Lung microvascular endothelial cell (primary cell): ENCODE measurements at places on chromosomes 6 and 20. TPM values are rescaled to one million over a fixed set of nuclear protein-coding genes. Genes with fewer than 3 reads are reported as not detected.

Gene SNX14
- 105 and 131 TPM in 2 replicates for total RNA-seq

DNA sequence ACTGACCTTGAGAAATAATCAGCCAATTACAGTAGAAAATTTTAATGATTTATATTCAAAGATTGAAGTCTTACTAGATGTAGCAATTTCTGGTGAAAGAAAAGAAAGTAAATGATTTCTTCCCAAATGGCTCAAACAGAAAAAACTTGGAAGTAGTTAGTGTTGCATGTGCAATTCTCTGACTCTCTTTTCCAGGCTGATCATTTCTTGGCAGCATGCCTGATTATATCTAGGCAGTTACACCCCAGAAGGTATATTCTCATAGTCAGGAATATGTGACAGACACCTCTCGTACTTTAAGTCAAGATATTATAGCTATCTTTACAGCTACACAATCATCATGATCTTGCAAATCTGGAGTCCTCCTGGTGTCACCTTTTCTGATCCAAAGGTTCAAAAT, 122.9 kb downstream of the PDE7B start:
- no peak for DNase-seq

DNA sequence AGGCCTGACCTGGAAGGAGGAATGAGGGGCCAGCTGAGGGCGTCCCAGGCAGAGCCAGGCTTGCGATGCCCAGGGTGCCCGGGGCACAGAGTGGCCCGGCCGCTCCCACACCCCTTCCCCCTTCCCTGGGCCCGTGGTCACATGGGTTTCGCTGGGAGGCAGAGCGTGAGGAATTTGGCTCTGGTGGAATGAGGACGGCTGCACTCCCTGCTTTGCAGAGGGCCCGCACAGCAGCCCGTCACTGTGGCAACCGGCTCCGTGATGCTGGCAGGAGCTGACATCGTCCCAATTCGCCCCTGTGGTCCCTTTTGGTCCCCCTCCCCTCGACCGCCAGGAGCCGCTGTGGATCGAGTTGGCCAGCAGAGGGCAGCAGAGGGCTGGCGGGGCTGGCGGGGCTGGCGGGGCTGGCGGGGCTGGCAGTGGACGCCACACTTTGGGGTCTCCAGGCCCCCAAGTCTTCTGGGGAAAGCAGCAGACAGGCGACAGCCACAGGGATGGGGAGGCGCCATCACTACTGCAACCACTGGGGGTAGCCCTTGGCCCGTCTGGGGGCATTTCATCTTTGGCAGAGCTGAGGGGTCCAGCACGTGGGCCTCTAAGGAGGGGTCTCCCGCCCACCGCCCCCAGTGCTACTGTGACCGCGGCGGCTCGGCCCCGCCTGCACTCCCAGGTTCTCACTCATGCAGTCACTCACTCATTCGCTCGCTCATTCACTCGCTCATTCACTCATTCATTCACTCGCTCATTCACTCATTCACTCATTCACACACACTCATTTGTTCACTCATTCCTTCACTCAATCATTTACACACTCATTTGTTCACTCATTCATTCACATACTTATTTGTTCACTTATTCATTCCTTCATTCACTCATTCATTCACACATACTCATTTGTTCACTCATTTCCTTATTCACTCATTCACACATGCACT, 49.7 kb upstream of the BHLHE23 start:
- DNase-seq, result peak; percentile 25

DNA sequence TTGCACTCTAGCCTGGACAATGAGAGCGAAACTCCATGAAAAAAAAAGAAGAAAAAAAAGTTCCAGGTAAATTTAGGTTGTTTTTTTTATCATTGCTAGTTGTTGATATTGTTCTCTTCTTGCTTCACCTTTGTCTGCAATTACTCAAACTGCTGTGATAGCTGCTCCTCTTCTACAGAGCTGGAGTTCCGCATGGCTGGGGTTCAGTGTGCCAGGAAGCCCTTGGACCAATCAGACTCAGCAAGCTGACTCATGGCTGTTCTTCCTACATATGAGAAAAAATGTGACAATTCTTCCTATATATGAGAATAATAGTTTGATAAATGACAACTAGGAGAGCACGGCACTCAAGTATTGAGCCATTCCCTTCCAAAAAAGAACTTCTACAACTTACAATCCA, 28.4 kb downstream of the DPPA5 start:
- no peak for DNase-seq

DNA sequence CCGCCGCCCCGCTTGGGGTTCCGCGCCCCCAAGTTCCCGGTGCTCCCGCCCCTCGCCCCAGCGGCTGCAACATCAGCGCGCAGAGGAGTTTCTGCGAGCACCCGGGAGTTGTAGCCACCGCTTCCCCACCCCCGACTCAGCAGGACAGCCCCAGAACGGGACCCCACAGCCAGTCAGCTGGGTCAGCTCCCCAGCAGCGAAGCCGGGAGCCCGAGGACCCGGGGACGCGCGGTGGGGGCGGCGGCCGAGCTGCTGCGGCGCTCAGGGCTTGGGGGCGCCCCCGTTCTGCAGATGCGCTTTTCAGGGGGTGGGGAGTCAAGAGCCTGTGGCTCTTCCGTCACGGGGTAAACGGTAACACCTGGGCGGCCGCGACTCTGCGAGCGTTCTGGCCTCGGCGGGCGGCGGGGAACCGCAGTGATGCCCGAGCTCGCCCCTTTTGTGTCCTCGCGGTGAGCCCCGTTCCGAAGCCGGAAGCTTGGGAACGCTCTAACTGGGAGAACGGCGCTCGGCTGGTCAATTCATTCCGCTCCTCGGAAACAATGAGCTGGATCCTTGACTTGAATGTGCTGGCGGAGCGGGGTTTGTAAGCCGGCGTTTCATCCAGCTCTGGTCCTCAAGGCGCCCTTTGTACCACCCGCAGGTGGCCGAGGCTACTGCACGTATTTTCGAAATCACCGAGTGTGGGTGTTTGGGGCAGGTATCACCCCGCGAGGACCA, 774 bp downstream of the PLEKHG1 start:
- DNase-seq, result peak; percentile 91

GRCh38 chr20:54654450-54654849, 179.1 kb downstream of the DOK5 start:
- DNase-seq, result no peak

DNA sequence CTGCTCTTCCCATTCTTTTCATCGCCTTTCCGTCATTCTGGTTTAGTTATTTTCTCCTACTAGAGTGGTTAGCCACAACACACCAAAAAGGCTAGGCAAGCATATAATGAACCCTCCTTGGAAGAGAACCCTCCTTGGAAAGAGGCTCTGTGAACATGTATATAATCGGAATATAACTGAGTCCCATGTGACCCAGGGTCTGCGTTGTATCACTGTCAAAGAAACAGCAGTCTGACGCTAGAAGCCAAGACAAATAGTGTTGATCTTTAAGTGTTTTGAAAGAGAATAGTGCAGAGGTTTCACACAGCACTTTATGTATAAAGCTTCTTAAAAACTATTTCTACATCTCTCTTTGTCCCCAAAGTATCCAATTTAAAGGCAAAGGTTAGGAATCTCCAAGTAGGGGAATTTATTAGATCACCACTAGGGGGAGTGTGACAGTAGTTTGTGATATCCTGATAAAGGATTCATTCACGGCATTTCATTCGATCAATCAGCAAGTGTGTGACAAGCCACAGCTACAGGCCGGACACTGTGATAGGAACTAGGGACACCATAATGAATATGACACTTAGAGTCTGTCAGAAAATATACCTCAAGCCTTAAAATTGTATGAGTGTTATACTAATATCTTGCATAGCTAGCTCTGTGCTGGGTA, 395.3 kb downstream of the CD109 start:
- peak; percentile 57 for DNase-seq

- DNase-seq, result no peak
These were observed 725.3 kb downstream of the COL12A1 start for GRCh38 chr6:74480561-74480960.

Gene BPIFB4
- total RNA-seq, result not detected in 2 replicates

DNA sequence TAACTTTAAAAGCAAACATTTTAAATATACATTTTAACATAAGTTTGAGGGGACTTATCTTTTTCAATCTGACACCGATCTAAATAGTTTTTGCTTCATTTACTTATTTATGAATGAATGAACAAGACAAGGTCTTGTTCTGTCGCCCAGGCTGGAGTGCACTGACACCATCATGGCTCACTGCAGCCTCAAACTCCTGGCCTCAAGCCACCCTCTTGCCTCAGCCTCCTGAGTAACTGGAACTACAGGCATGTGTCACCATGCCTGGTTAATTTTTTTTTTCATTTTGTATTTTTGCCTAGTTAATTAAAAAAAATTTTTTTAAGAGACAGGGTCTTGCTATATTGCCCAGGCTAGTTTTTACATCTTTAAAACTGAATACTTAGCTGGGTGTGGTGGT, 25.4 kb downstream of the FBXO9 start:
- DNase-seq, result no peak

Gene FOXC1
- 3.1 and 5.8 TPM in 2 replicates for total RNA-seq

DNA sequence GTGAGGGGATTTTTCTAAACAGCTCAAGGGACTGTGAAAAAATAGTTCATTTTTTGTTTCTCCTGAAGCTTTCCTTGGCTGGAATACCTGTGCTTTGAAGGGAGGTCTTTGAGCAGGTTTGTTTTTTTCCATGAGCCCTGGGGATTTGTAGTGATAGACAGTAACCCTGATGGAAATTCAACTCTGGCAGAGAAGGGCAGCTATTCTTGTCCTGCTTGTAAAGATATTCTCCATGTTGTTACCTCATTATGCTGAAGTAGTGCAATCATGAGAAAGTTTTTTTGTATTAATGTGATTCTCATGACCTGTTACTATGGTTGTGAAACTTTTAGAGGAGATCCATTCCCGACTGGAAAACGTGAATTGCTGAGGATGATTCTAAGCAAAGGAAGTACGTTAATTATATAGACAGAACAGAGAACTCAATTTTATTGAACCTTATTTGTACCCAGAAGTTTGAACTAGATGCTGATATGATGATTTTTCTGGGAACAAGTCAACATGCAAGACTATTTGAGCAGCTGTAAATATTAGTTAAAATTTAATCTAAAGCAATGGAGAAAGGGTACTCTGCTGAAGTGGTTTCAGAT, 12.5 kb downstream of the UTRN start:
- DNase-seq, result peak; percentile 70

GRCh38 chr6:169966312-169967181, 215.1 kb downstream of the ERMARD start:
- no peak for DNase-seq

Gene SIRPG
- total RNA-seq, result not detected in 2 replicates

Gene PLA2G7
- total RNA-seq, result not detected in 2 replicates

Gene TPBG
- 2.2 and 3.4 TPM in 2 replicates for total RNA-seq

DNA sequence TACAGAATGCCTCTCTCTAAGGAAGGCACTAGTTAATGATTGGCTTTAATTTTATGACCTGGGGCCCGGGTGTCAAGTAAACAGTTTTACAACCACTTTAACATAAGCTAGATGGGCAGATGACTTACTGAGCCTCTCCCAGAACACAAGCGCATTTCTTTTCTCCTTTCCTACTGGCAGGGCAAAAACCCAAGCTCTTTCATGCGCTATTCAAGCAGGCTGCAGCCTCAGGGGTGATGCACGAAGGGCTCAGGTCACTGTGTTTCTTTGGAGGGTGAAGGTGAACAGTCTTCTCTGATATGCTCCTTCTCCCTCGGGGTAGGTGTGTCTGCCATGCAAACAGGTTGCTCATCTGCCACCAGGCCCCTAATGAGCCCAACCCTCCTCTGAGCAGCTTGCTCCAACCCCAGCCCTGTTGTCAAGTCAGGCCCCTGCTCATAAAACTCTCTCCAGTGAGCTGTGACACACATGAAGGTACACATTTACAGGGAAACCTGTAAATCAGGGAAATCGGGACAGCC, 73.5 kb upstream of the CDH4 start:
- no peak for DNase-seq

GRCh38 chr20:63951398-63952209, 4.6 kb downstream of the UCKL1 start:
- DNase-seq, result peak; percentile 24

DNA sequence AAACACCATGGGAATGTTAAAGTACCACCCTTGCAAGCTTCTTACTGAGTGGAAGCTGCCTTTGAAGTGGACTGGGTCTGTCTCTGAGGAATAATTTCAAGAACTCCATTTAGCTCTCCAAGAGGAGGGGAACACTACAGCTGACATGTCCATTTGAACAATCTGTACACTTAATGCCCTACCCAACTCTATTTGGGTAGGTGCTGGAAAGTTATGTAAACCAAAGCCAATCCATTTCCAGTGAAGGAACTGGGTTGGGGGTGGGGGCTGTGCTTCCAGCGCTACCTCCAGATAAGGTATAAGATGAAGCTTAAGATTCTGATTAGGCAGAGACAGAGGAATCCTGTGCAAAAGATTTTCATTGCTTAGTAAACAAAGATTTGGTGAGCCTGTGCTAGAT, 122.0 kb downstream of the TCP11 start:
- DNase-seq, result no peak

Gene RIPOR2
- total RNA-seq, result under 0.01 TPM in 2 replicates

DNA sequence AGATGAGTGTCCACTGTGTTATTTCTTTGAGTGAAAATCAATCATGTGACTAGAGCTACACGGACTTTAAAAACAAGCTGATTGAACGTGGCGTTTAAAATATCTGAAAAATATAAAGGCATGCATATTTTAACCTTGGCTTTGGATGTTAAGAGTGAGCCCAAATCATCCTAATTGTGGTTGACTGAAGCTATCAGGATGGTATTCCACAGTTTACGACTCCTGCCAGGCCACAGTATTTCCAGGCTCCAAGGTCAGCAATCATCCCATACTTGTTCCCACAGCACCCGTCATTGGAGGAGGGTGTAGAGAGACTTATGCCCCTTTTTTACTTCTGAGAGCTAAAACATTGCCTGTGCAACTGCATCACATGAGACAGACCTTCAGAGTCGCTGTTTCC, 43.2 kb upstream of the TMX4 start:
- DNase-seq, result no peak

- DNase-seq, result no peak
These were observed 3.8 kb downstream of the GUCA1A start for GRCh38 chr6:42176981-42177380.

GRCh38 chr6:31575335-31575901, at the start of gene TNF:
TSS of gene TNF (plus strand) at chr6:31575565. CDS start at chr6:31575742, 177 bp downstream.
- no peak for DNase-seq

Gene PRICKLE4
- 5.2 and 6.7 TPM in 2 replicates for total RNA-seq

GRCh38 chr20:60224914-60225313, 266.7 kb downstream of the CDH26 start:
- no peak for DNase-seq

GRCh38 chr20:43838703-43839060, 76.0 kb upstream of the TOX2 start:
- no peak for DNase-seq

Gene HLA-DOA
- total RNA-seq, result not detected in 2 replicates

Gene NINL
- 10.5 and 21.0 TPM in 2 replicates for total RNA-seq

Gene OR2B2
- not detected in 2 replicates for total RNA-seq

DNA sequence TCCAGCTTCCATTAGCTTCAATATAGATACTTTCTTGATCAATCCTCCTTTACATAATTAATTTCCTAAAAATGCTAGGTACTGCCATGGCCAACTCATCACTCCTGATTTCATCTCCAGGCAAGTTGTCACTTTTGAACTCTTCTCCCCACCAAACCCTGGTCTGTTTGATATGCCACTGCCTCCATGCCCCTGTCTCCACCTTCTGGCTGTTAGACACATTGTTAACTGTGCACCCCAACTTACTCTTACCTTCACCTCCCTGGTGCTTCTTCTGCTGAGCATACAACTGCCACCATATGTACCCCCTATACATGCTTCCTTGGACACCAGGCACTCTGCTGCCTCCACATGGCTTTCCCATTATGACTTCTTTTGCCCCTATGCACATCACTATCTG, 21.9 kb upstream of the AIG1 start:
- DNase-seq, result no peak

Gene GRM1
- total RNA-seq, result under 0.01 TPM in 1 of 2 replicates, not detected in the other
